ENCODE measurements at places on chromosomes 1 and 21.
A peak's percentile ranks its signal among the peaks of the same experiment; 100 is the strongest.

- no peak overlapping the region for H3K4me3 ChIP-seq
- no peak for DNase-seq
- H3K27me3 ChIP-seq: no peaks in the 10 kb centered on the region
- H3K4me1 ChIP-seq: no peaks in the 10 kb centered on the region
- H3K36me3 ChIP-seq: no peaks in the 10 kb centered on the region
- H3K27ac ChIP-seq: no peak overlapping the region
Measured at GRCh38 chr1:173297798-173298391, 90.8 kb upstream of the TNFSF4 start.

DNA sequence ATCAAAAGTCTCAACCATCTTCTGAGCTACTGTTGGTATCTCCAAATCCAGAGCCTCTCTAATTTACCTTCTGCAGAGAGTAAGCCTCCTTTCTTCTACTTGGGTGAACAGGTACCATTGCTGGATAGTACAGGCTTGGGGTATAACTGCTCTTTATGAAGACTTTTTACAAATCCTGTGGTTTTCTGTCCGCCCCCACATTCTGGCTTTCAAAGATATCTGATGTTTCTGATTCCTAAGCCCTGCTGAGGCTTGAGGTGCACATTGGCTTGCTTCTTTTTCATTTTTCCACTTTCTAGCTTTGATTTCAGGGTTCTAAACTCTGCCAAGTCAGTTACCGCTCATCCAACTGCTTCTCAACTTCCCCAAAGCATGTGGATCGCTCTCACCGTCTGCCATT is 37.1 kb downstream of the TENT5C start:
- no peaks in the 10 kb centered on the region for H3K36me3 ChIP-seq
- H3K27me3 ChIP-seq: peaks cover 7% of the 10 kb centered on the region
- H3K4me3 ChIP-seq: no peak overlapping the region
- H3K4me1 ChIP-seq: no peaks in the 10 kb centered on the region
- peak; percentile 13 for DNase-seq
- H3K27ac ChIP-seq: no peak overlapping the region

- H3K27ac ChIP-seq: no peak overlapping the region
- H3K4me1 ChIP-seq: peaks cover 2% of the 10 kb centered on the region
- no peak for DNase-seq
- no peak overlapping the region for H3K4me3 ChIP-seq
- no peaks in the 10 kb centered on the region for H3K36me3 ChIP-seq
- H3K27me3 ChIP-seq: no peaks in the 10 kb centered on the region
Measured at GRCh38 chr1:55820501-55820900, 605.3 kb upstream of the USP24 start.

- no peaks in the 10 kb centered on the region for H3K27me3 ChIP-seq
- H3K4me1 ChIP-seq: peaks cover 17% of the 10 kb centered on the region
- no peak overlapping the region for H3K27ac ChIP-seq
- H3K36me3 ChIP-seq: peaks cover 9% of the 10 kb centered on the region
Measured at GRCh38 chr1:109623601-109624161, 4.0 kb downstream of the AMPD2 start.

DNA sequence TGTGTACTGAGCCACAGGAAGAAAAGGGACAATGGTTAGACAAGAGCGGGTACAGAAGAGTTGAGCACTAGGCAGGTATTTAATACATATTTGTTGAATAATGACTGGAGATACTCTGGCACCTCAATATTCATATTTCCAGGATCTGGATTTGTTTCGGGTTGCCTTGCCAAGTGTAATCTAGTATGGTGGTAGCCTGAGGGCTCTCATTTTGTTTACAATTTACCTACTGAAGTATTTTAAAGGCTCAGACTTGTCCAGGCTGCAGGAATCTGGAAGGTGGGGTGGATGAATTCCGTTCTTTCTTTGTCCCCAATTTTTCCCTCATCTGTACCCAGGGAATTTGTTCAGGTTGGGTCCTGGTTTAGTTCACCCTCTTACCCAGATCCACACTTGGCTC is 95.0 kb downstream of the CACHD1 start:
- DNase-seq: no peak
- no peaks in the 10 kb centered on the region for H3K27me3 ChIP-seq
- no peaks in the 10 kb centered on the region for H3K36me3 ChIP-seq
- no peak overlapping the region for H3K4me3 ChIP-seq

- H3K4me3 ChIP-seq: no peak overlapping the region
- H3K27me3 ChIP-seq: no peaks in the 10 kb centered on the region
- no peaks in the 10 kb centered on the region for H3K4me1 ChIP-seq
- H3K36me3 ChIP-seq: no peaks in the 10 kb centered on the region
Measured at GRCh38 chr1:61853583-61853982, 111.3 kb downstream of the PATJ start.

GRCh38 chr1:67339623-67340343 is 32.1 kb downstream of the IL12RB2 start:
- no peaks in the 10 kb centered on the region for H3K36me3 ChIP-seq
- no peaks in the 10 kb centered on the region for H3K27me3 ChIP-seq

DNA sequence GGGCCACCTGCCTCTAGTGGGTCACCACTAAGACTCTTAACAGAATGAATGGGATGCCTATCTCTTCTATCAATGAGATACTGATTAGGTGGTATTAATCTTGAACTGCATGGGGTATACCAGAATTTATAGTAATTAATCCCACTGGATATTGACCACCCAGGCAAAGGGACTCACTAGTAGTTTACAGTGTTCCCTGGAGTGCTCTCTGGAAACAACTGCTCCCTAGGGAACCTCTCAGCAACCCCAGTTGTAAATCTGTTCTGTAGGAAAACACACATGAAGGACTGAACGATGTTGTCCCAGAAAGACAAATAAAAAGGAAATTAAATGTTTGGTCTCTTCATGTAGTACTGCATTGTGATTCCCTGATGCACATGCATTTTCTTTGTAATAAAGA is 430.5 kb downstream of the HLX start:
- H3K27me3 ChIP-seq: no peaks in the 10 kb centered on the region
- DNase-seq: no peak
- H3K36me3 ChIP-seq: no peaks in the 10 kb centered on the region
- H3K4me1 ChIP-seq: no peaks in the 10 kb centered on the region
- H3K27ac ChIP-seq: no peak overlapping the region

DNA sequence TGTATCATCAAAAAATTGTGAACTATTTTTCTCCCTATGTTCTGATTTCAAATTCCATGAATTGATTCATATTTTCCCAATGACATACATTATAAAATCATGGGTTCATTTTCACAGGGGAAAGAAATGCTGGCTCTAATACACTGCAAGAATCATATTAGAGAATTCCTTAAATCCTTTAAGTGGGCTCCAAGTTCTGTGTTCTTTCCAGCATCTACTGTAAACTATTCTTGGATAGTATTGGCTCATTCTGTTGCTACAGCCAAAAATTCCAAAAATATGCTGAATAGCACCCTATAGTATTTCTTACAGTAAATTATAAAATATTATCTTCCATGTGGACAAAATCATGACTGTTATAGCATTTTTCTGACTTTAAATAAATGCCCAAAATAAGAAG is 19.0 kb upstream of the C1orf105 start:
- H3K27ac ChIP-seq: no peak overlapping the region
- no peak for DNase-seq
- no peak overlapping the region for H3K4me3 ChIP-seq
- H3K27me3 ChIP-seq: no peaks in the 10 kb centered on the region
- peaks cover 2% of the 10 kb centered on the region for H3K4me1 ChIP-seq

- no peaks in the 10 kb centered on the region for H3K4me1 ChIP-seq
- no peak overlapping the region for H3K27ac ChIP-seq
- no peaks in the 10 kb centered on the region for H3K36me3 ChIP-seq
- no peak overlapping the region for H3K4me3 ChIP-seq
Measured at GRCh38 chr21:42285569-42286245, 29.5 kb downstream of the TFF3 start.

DNA sequence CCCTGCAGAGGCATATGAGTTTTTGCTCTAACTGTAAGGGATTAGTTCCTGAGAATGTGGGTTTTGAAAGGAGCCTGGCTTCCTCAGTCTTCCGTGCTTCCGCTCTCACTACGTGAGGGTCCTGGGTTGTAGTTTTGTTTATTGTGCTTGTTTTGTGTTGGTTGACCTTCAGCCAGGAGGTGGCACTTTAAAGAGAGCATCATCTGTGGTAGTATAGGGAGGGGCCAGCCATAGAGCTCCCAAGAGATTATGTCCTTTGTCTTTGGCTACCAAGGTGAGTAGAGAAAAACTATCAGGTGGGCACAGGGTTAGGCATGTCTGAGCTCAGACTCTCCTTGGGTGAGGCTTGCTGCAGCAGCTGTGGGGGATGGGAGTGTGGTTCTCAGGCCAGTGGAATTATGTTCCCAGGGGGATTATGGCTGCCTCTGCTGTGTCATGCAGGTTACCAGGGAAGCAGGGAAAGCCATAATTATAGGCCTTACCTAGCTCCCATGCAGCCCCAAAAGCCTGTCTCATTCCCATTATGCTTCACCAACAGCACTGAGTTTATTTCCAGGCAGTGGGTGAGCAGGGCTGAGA is 23.5 kb downstream of the CYP4B1 start:
- H3K4me3 ChIP-seq: no peak overlapping the region
- H3K36me3 ChIP-seq: no peaks in the 10 kb centered on the region
- no peaks in the 10 kb centered on the region for H3K27me3 ChIP-seq
- H3K27ac ChIP-seq: no peak overlapping the region
- no peak for DNase-seq
- no peaks in the 10 kb centered on the region for H3K4me1 ChIP-seq

DNA sequence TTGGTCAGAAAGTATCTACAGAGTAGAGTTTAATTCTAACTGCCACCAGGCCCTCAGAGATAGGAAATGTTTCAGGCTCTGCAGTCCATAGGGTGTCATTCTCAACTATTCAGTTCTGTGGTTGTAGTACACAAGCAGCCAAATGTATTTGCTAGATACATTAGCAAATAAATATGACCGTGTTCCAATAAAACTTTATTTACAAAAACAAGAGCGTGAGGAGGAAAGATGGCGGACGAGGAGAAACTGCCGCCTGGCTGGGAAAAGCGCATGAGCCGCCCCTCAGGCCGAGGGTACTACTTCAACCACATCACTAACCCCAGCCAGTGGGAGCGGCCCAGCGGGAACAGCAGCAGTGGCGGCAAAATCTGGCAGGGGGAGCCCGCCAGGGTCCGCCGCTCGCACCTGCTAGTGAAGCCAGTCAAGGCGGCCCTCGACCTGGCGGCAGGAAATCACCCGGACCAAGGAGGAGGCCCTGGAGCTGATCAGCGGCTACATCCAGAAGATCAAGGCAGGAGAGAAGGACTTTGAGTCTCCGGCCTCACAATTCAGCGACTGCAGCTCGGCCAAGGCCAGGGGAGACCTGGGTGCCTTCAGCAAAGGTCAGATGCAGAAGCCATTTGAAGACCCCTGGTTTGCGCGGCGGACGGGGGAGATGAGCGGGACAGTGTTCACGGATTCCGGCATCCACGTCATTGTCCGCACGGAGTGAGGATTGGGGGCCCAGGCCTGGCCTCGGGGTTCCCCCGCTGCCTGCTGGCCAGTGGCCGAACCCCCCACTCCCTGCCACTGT is 286.1 kb downstream of the LRRC40 start:
- no peak overlapping the region for H3K4me3 ChIP-seq
- no peaks in the 10 kb centered on the region for H3K27me3 ChIP-seq
- no peak overlapping the region for H3K27ac ChIP-seq
- DNase-seq: no peak
- no peaks in the 10 kb centered on the region for H3K36me3 ChIP-seq

DNA sequence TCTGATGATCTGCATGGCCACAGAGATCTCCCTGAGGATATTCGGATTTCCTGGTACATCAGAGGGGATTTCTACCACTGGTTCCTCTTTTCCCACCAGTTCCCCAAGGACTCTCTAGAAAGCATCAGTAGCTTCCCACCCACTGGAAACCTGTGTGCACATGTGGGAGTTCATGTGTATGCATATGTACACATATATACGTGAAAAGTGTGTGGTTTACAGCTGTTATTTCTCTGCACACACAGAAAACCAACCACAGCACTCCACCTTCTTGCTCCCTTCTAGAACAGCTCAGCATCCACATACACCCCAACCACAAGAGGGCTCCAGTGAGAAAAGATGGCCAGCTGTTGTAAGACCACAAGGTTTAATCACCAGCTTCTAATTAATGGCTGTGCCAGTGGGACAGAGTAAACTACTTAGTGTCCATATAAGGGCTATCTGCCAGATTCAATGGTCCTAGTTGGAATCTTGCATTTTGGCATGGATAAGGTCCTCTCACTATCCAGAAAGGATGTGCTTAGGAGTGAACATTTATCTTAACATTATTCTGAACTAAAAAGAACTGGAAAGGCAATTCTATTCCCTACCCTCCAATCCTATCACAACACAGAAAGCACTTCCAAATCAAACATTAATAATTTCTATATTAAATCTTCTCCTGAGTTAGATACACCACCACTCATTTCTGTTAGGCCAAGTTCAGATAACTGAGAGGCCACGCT is 24.1 kb downstream of the GPR3 start:
- H3K4me3 ChIP-seq: no peak overlapping the region
- H3K4me1 ChIP-seq: peaks cover 16% of the 10 kb centered on the region
- peak; percentile 73 for DNase-seq
- H3K36me3 ChIP-seq: peaks cover 8% of the 10 kb centered on the region

GRCh38 chr1:186730951-186731729 is 50.9 kb upstream of the PTGS2 start:
- H3K4me1 ChIP-seq: no peaks in the 10 kb centered on the region
- no peak overlapping the region for H3K27ac ChIP-seq
- H3K36me3 ChIP-seq: no peaks in the 10 kb centered on the region

DNA sequence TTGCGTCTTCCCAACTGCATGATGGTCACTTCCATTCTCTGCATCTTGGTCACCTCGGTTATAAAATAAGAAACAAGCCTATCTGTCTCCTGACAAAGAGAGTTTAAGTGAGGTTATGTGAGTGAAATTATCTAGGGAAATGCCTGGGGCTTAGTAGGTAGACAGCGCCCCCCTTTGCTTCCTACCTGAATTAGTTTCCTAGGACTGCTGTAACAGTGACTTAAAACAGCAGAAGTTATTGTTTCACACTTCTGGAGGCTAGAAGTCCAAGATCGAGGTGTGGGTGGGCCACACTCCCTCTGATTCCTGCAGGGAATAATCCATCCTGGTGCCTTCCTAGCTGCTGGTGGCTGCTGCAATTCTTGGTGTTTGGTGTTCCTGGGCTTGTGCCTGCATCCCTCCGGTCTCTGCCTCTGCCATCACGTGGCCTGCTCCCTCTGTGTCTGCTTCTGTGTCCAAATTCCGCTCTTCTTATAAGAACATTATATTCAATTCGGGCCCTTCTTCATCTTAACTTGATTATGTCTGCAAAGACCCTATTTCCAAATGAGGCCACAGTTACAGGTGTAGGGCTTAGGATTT is 92.6 kb downstream of the IGSF21 start:
- no peak overlapping the region for H3K4me3 ChIP-seq
- no peak for DNase-seq
- H3K36me3 ChIP-seq: no peaks in the 10 kb centered on the region
- no peaks in the 10 kb centered on the region for H3K4me1 ChIP-seq

DNA sequence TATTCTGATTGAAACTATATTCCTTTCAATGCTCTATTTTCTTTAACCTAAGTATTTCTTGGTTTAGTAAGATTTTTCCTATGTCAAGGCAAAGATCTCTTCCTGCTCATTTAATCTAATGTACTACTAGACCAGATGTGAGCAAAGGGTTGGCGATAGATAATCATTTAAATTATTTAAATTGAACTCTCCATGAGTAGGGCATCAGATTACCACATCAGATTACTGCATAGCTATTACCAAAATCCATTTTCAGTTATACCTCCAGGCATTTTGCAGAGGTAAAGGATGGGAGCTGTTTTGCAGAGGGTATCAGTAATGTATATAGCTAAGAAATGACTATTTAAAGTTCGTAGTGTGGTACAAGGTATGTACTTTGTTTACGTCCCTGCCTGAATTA is 607.9 kb downstream of the PTPRC start:
- H3K27ac ChIP-seq: no peak overlapping the region
- no peaks in the 10 kb centered on the region for H3K4me1 ChIP-seq
- no peaks in the 10 kb centered on the region for H3K27me3 ChIP-seq
- H3K4me3 ChIP-seq: no peak overlapping the region
- no peaks in the 10 kb centered on the region for H3K36me3 ChIP-seq
- no peak for DNase-seq
